ENCODE measurements at places on chromosomes 1 and 21. TPM values are rescaled to one million over a fixed set of nuclear protein-coding genes. Genes with fewer than 3 reads are reported as not detected.

- DNase-seq = no peak
These were observed 2.3 kb upstream of the RGS13 start for GRCh38 chr1:192633533-192634253.

DNA sequence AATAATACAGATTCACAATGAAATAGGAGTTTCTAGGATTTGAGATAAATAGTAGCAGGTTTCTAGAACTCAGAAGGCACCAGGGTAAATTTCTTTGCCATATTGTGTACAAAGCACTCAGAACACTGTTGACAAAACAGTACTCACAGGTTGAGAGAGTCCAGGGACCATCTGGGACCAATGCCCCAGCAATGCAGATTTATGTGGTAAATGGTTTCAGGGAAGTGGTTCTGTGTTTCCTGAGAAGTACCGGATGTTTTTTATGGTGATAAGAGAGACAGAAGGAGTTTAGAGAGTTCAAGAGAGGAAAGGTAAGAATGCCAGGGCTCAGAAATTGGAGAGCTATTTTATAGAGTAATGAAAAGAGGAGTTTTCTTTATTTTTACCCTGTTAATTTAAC lies 29.6 kb upstream of the DIPK1A start:
- DNase-seq = no peak

- no peak for DNase-seq
These were observed 127.0 kb downstream of the GREM2 start for GRCh38 chr1:240484804-240485443.

Gene ILDR2
- 217 TPM for total RNA-seq

DNA sequence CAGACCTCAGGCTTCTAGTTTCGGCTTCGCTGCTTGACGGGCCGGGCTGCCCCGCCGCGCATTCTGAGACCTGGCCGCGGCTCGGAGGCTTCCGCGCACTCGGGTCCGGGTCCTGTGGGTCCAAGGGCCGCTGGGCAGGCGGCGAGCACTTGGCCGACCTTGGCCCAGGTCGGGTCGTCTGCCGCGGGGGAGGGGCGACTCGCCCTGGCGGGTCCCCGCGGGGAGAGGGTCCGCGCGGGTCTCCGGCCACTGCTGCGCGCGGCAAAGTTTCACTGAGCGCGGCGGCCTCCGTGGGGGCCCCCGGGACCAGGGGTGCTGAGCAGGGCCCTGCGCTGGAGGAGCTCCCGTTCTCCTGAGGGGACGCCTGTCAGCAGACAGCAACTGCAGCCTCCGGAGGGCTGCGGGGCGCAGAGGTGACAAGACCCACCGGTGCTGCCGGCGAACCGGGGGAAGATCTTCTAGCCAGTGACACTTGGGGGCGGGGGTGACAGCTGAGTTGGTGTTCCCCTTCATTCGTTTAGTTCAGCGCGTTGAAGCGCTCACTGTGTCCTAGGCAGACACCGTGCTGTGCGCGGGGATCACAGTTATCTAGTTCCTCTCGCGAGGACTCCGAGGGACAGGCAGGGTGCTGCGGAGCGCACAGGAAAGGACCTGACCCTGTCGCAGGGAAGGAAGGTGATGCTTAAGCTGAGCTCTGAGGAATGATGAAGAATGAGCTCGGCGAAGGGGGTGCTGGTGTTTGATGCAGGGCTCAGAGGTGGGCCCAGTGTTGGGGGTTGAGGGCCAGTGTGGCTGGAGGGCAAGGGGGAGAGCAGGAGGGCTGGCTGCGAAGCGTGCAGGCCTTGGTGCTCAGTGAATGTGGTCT lies 725 bp downstream of the MTFR1L start:
- DNase-seq = peak; percentile 60

Measured in testis (tissue), 5 donors.